ENCODE measurements at places on chromosomes 11 and 22. TPM values are rescaled to one million over a fixed set of nuclear protein-coding genes. Genes with fewer than 3 reads are reported as not detected.
A peak's percentile ranks its signal among the peaks of the same experiment; 100 is the strongest.

- no peak for DNase-seq
These were observed 22.1 kb upstream of the IGLL5 start for GRCh38 chr22:22865311-22866072.

DNA sequence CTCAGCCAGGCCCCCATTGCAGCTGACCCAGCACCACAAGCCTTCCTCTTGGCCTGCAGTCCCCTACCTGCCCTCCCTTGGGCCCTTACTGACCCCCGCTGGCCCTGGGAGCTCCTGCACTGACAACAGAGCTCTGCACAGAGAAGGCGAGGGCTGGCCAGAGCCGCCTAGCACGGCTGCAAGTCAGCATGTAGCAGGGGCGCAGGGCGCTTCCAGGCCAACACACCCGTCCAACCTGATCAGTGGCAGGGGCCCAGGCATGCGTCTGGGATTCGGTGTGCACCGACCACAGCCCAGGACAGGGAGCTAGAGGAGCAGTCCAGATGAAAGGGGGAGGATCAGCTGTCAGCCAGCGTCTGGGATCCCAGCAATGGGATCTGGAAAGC, 7.6 kb downstream of the WNT7B start:
- no peak for DNase-seq

Gene SOX10
- 10.7 TPM for polyA plus RNA-seq

GRCh38 chr11:3947061-3947460, 91.6 kb downstream of the STIM1 start:
- peak; percentile 70 for DNase-seq

DNA sequence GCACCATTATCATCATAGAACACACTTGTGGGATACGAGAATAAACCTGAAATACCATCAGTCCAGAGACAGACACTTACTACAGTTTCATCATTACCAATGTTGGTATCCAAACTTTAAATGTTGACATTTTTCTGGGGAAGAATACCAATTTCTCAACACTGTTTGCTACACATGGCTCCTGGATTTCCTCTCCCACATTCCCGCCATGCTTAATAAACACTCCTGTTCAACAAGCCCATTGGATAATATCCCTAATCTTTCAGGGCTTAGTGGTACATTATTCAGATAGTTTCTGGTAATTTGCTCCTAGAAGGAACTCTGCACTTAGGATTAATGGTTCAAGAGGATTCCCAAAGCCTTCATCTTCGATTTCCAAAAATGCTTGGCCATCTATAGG, 48.2 kb downstream of the CSF2RB start:
- no peak for DNase-seq

GRCh38 chr11:9601037-9601875, 27.8 kb downstream of the WEE1 start:
- DNase-seq: no peak
